ENCODE measurements at places on chromosomes 3 and 15.
A peak's percentile ranks its signal among the peaks of the same experiment; 100 is the strongest.

DNA sequence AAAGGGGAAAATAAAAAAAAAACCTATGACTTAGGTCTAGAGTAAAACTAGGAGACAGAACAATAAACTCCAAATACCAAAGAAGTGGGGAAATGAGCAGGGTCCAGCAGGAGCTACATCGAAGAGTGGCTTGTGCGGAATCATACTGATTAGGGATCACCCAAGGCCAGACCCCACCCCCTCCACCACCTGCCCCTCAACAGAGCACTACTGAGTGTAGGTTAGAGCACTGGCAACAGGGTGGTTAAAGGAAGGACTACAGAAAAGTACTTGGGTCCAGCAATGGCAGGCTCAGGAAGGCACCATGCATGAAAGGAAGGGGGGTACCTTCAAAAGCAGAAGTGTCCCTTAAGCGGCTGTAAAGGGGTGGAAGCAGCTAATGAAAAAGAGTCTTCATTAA lies 96.2 kb downstream of the UBE3A start:
- DNase-seq = no peak

GRCh38 chr3:109643590-109643989 lies 306.2 kb upstream of the DPPA4 start:
- DNase-seq = no peak

DNA sequence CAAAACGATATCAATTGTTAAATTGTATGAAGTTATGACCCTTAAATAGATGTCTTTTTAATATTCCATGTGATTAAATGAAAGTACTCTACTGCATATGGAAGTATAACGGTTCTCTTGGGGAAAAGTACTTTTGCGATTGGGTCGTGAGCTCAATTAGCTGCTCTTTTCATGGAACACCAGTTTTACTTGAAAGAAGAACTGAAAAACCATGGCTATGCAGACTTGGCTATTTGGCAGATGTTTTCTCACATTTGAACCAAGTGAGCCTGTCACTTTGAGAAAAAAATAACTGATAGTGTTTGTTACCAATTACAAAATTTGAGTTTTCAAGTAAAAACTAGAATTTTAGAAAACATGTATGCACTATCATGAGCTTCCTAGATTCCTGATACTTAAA lies 5.9 kb upstream of the INAFM2 start:
- no peak for DNase-seq

- no peak for DNase-seq
Observed at GRCh38 chr3:4067893-4068292, 235.3 kb upstream of the SETMAR start.

GRCh38 chr3:48739955-48740823 lies 23.2 kb upstream of the IP6K2 start:
- no peak for DNase-seq

DNA sequence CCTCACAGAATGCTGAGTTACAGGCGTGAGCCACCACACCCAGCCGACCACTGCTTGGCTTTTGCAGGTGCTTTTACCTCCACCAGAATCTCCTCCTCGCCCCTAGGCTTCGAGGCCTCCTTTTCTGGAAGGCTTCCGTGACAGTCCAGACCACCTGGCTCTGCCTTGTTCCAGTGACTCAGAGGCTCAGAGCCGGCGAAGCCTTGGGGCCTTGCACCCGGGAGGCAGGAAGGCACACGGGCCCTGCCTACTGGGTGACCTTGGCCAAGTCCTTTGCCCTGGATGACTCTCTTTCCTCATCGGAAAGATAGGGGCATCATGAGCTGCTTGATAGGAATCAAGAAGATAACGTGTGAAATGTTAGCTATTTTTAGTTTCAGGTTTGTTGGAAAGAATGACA lies 31.3 kb upstream of the FURIN start:
- DNase-seq = no peak

GRCh38 chr15:62334536-62334935 lies 169.5 kb upstream of the C2CD4B start:
- no peak for DNase-seq

GRCh38 chr3:108035751-108036150 lies 55.1 kb downstream of the CD47 start:
- DNase-seq = no peak

DNA sequence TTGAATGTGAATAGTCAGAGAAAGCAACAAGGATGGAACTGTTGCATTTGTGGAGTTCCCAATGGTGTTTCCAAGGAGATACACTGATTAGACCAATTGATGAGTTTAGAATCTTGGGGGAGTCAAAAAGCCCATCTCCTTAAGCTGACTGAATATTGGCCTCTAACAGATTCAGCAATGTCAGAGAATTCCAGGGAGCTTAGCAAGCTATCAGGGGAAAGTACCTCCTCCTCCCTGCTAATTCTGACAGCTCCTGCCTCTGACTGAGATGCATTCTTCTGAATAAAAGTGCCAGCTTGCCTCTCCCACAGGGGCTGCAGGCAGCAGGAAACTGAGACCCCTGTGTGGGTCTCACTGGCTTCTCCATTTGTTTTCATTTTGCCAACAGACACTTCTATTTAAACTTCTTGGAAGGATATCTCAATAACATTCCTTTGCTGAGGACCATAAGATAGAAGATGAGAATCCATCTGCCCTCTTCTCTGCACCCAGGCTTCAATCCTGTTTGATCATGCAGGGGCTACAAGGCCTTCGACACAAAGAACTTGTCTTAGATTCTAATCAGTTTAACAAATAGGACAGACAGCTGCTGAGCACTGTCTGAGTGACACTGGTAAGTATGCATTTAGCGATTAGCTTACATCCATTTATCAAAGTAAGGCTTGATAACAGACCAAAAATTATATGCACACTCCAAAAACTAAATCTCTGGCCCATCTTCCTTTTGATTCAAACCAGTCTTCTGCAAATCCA lies 1080.8 kb downstream of the TUSC7 start:
- DNase-seq = no peak

DNA sequence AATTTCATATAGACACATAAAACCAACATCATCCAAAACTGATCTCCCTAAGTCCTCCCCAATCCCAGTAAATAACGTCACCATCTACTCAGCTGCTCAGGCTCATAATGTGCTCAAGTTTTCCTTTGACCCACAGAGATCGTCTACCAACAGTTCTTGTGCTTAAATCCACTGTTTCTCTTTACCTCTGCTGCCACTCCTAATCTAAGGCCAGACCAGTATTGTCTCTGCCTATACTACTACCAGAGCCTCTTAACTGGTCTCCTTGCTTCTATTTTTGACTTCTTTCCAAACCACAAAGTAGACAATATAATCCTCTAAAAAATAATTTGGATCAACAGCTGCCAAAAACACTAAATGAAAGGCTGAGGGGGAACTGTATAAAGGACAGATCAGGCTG lies 65.3 kb downstream of the CLASP2 start:
- DNase-seq = no peak

DNA sequence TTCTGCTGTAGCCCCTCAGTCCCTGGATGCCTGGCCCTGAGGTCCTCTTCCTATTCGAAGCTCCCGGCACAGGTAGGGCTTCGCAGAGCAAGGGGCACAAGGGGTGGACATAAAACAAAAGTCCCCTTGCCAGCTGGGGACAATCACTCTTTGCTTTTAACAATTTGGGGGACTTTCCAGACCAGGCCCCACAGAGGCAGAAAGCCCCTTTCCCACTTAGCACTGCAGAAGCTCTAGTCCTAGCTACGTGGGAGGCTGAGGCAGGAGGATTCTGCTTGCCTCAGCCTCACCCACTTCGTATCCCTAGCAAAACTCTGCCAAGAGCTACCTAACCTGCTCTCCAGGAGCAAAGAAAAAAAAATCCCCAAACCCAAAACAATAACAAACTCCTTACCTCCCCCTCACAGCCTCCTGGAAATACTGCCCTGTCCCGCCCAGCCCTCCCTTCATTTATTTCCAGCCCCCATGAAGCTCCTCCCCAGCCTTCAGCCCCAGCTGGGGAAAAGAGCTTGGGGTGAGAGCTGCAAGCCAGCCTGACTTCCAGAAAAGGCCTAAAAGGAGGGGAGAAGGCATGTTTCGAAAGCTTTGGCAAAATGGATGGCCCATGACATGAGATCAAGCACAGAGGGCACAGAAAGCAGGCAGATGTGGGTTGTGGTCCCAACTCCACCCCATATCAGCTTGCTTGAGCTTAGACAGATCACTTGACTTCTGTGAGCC lies at the start of gene CIDEC:
Gene CIDEC, minus strand, starts transcription at position 424 of the 720 bp plus-strand sequence. CDS start 1,767 bp downstream, outside the sequence.
- no peak for DNase-seq

GRCh38 chr3:14773691-14774128 lies 45.1 kb upstream of the FGD5 start:
- no peak for DNase-seq

GRCh38 chr3:83926291-83926690 lies 1032.5 kb upstream of the CADM2 start:
- no peak for DNase-seq

DNA sequence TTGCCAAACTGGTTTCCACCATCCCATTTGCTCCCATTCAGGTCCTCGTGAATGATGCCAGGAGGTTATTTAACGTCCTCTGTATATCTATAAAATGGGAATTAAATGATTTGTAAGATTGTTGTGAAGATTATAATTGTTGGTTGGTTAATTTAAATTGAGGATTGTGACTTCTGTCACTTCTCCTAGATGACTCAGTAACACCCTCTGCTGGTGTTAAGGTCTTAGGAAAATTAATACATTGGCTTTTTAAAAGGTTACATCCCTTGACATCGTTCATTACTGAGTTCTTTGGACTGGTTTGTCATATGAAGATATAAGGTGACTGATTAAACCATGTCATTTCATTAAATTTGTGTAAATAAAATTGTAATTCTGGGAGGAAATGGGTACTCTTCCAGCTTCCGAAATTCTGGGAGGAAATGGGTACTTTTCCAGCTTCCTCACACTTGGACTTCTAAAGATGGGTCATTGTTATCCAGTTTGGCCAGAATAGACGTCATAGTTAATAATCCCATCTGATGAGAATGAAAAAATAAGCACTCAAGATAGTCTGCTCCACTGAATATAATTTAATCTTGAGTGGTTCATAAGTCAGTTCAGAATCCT lies 33.3 kb upstream of the PAQR5 start:
- DNase-seq = no peak

DNA sequence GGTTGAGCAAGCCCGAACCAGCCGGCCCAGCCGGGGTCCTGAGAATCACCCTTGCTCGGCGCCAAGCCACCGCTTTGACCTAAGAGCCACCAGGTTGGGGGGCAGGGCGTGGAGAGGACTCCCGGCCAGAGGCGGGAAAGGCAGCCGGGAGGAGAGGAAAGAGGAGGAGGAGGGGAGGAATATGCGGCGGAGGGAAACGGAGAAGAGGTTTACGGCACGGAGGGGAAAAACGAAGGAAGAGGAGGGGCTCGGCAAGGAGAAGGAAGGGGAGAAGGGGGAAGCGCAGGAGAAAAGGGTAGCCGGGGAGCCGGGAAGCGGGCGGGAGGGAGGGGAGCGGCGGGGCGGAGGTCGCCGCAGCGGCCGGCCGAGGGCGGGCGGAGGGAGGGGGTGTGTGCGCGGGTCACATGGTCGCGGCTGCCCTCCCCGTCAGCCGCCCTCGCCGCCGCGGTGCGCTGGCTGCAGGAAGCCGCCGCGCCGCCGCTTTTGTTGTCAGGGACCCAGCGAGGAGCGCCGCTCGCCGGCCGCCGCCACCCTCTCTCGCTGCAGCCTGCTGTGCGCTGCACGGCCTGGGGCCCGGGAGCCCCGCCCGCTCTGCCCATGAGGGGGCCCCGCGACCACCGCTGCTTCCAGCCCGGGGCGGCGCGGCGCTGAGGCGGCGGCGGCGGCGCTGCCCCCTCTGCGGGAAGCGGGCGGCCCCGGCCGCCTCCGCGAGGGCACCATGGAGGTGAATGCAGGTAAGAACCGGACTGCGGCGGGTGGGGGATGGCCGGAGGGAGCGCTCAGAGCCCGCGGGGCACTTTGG lies at the start of gene NR1D2:
Gene NR1D2, plus strand, starts transcription at position 426 of the 802 bp plus-strand sequence. Its CDS starts 293 bp downstream, at position 719.
- DNase-seq = peak; percentile 55

- DNase-seq = no peak
Observed at GRCh38 chr3:169914321-169914720, 2.9 kb downstream of the SAMD7 start.

DNA sequence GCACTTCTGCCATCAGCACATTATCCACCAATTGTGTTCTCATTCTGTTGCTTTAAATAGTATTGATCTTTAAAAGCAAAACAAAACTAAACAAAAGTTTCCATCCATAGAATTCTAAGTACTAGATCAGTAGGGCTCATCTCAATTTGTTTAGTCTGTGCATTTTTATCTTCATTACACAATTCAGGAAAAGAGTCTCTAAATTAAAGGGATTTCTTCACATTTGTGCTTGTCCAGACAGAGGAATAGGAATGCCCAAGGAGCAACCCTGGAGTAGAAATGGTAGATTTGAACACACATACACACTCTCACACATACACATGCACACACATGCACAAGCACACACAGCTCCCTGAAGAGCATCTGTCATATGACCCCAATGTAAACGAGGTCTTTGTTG lies 21.4 kb downstream of the LMCD1 start:
- no peak for DNase-seq

GRCh38 chr3:194287977-194288706 lies 63.0 kb downstream of the CPN2 start:
- no peak for DNase-seq

- DNase-seq = no peak
Observed at GRCh38 chr15:75653347-75653913, 5.7 kb downstream of the SNX33 start.

GRCh38 chr15:41660235-41661077 lies at the start of gene MGA:
TSS of gene MGA (plus strand) at chr15:41660405.
- DNase-seq = peak; percentile 72

- DNase-seq = no peak
Observed at GRCh38 chr3:43153216-43154083, 47.6 kb upstream of the POMGNT2 start.

DNA sequence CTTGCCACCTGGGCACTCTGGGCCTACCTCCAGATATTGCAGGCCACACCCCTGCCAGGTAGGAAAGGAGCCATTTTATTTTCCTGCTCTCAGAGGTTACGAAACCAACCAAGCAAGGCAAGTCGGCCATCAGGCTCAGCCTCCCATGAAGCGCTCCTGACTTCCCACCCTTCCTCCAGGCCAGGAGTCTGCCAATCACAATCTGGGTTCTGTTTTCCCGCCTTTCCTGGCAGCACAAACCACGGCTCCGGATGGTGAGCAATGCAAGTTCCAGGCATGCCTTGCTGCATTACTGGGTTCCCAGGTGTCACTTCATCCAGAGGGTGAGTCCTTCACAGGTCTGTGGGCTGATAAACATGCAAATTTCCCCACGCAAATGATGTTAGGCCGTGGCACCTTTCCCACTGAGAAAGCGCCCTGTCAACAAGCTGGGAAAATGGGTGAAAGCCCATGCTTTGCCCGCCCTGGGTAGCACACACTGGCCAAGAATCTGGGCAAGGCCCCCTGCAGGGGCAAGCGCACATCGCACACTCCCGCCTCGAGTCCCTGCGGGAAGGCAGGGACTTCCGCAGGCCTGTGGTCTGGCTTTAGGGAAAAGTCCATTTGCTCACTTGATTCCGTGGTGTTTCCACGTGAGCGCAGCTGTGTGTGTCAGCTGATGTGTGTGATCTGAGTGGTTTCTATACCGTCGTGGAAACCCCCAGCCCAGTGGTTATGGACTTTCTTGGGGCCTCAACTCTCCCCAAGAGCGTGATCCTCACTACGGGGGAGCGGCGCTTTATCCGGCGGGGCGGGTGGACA lies 61.6 kb upstream of the RYK start:
- DNase-seq = no peak

DNA sequence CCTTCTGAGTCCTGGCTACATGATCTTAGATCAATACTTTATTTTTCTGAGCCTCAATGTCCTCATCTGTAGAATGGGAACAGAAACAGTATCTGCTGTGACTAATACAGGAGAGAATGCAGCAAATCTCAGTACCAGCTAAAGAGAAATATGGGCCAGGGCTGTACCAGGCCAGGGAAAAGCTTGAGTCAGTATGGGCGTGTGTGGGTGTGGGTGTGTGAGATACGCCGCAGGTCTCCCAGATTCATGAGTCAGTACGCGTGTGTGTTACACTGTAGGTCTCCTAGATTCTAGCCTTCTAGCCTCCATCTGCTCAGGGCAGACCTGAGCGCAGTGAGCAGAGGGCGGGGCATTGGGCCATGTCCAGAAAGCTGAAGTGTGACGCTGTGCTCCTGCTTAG lies 15.2 kb downstream of the GNAI2 start:
- DNase-seq = no peak
